Thymus (tissue), 14 donors: ENCODE measurements at places on chromosomes 2 and 18. TPM values are rescaled to one million over a fixed set of nuclear protein-coding genes. Genes with fewer than 3 reads are reported as not detected.

Gene VAMP8
- 433 TPM for polyA plus RNA-seq

Gene LYPD6B
- 1.4 TPM for polyA plus RNA-seq

Gene CAVIN2
- polyA plus RNA-seq = 8.2 TPM

Gene RFX8
- polyA plus RNA-seq = 1.5 TPM

GRCh38 chr2:189534854-189535832, 45.4 kb downstream of the SLC40A1 start:
- no peak overlapping the region for H3K4me3 ChIP-seq
- no peaks in the 10 kb centered on the region for H3K4me1 ChIP-seq
- no peak for DNase-seq
- H3K27ac ChIP-seq = no peak overlapping the region
- H3K27me3 ChIP-seq = no peaks in the 10 kb centered on the region

GRCh38 chr2:42137125-42137841, 31.9 kb upstream of the EML4 start:
- H3K4me1 ChIP-seq = peaks cover 34% of the 10 kb centered on the region
- no peaks in the 10 kb centered on the region for H3K36me3 ChIP-seq
- DNase-seq = no peak
- H3K27me3 ChIP-seq = no peaks in the 10 kb centered on the region
- H3K27ac ChIP-seq = no peak overlapping the region

Gene SFT2D3
- polyA plus RNA-seq = 8.8 TPM

DNA sequence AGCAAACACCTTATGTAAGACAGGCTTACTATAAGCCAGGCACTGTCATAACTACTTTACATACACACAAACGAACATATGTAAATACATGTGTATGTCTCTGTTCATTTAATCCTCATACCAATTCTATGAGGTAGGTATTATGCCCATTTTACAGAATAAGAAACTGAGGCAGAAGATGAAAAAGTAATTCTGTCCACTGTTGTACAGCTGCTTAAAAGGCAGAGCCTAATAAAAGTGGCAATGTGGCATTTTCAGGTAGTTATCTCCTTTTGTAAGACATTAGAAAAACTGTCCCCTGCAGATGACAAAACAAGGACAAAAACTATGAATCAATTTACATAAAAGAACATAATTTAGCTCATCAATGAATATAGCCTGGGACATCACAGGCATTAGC, 69.9 kb downstream of the PLEKHM3 start:
- no peaks in the 10 kb centered on the region for H3K4me1 ChIP-seq
- no peaks in the 10 kb centered on the region for H3K27me3 ChIP-seq
- DNase-seq = no peak
- H3K36me3 ChIP-seq = no peaks in the 10 kb centered on the region
- H3K27ac ChIP-seq = no peak overlapping the region

Gene NEURL3
- 1.8 TPM for polyA plus RNA-seq

- H3K4me1 ChIP-seq = no peaks in the 10 kb centered on the region
- no peak for DNase-seq
- no peak overlapping the region for H3K4me3 ChIP-seq
- no peaks in the 10 kb centered on the region for H3K36me3 ChIP-seq
- no peak overlapping the region for H3K27ac ChIP-seq
Observed at GRCh38 chr2:169232551-169233154, 129.7 kb downstream of the LRP2 start.

DNA sequence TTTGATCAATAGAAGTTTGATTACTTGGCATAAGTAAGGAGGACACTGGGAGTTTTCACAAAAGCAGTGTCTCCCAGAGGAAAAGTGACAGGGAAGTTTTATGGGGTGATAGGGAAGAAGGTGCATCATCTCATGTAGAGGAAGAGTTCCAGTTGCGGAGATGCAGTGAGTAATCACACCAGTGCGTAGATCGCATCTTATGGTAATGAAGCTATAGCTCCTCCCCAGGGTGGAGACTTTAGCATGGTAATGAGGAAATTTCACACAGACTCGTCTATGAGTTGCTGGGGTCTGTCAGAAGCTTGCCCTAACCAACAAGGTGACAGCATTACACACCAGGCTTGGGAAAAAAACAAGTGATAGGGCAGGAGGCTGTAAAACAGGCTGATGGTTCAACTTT, 49.0 kb downstream of the KYNU start:
- H3K27me3 ChIP-seq = no peaks in the 10 kb centered on the region
- no peak overlapping the region for H3K27ac ChIP-seq
- H3K4me1 ChIP-seq = no peaks in the 10 kb centered on the region
- DNase-seq = no peak
- no peak overlapping the region for H3K4me3 ChIP-seq
- H3K36me3 ChIP-seq = no peaks in the 10 kb centered on the region

Gene CIB4
- polyA plus RNA-seq = not detected

Gene AMER3
- 0.02 TPM for polyA plus RNA-seq

DNA sequence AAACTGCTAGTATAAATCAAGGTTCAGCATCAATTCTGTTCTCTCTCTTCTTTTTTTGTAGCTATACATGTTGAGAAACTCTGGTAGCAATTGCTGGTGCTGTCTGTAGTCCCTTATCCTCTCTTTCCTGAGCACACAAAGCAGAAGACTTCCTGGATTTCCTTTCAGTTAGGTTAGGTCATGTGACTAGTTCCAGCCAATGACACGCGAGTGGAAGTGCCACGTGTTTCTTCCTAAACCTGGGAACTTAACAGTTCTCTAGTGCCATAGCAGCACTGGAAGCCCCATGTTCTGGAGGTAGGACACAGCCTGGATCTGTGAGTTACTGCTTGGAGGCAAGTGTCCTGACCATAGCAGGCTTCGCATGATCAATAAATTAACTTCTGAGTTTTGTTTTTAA, 125.9 kb downstream of the PLA2R1 start:
- H3K4me3 ChIP-seq = no peak overlapping the region
- no peaks in the 10 kb centered on the region for H3K4me1 ChIP-seq
- DNase-seq = no peak
- no peaks in the 10 kb centered on the region for H3K36me3 ChIP-seq
- H3K27me3 ChIP-seq = no peaks in the 10 kb centered on the region

DNA sequence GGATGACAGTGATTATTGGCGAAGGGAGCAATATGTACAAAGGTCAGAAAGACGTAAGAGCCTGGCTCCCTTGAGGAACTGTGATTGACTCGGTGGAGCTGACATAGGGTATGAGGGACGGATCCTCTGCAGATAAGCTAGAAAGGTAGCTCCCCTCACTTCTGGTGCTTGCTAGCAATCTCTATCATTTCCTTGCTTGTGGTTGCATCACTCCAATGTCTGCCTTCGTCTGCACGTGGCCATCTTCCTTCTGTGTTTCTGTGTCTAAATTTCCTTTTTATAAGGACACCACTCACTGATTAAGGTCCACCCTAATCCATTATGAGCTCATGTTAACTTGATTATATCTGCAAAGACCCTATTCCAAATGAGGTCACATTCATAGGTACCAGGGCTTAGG, 22.9 kb upstream of the LMAN1 start:
- no peak for DNase-seq
- H3K27ac ChIP-seq = no peak overlapping the region
- no peaks in the 10 kb centered on the region for H3K4me1 ChIP-seq
- no peak overlapping the region for H3K4me3 ChIP-seq
- H3K36me3 ChIP-seq = no peaks in the 10 kb centered on the region
- H3K27me3 ChIP-seq = peaks cover 2% of the 10 kb centered on the region

Gene ZNF804A
- 0.05 TPM for polyA plus RNA-seq

DNA sequence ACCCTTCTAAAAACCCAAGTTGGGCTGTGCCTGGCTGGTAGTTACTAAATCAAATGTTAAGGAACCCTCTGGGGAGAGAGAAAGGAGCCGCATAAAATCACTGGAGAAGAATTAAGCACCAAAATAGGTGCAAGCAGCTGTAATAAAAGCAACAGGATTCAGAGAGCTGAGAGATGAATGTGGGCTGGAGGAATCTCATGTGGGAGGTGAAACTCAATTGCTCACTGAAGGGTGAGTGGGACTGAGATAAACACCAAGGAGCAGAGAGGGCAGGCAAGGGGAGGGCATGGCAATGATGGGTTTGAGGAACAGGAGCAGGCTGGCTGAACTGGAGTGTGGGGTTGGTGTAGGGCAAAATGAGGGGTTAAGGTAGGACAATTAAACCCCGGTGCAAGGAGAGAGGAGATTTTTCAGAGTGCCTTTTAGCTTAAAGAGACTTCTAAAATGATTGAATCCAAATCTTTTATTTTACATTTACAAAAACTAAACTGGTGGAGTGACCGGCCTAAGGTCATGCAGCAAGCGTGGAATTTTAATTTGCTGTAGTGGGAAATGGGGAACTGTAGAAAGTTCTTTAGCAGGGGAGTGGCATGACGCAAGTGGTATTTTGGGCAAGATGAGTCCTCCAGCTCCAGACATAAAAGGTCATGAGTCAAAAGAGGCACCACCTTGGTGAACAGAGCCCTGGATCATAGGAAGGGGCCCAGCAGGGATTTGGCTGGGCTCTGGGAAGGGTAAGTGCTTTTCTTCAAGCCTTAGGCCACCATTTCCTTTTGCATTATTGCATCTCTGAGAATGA, 10.5 kb downstream of the PLB1 start:
- H3K27me3 ChIP-seq = no peaks in the 10 kb centered on the region
- no peaks in the 10 kb centered on the region for H3K36me3 ChIP-seq
- no peak overlapping the region for H3K4me3 ChIP-seq
- H3K27ac ChIP-seq = no peak overlapping the region
- DNase-seq = no peak

DNA sequence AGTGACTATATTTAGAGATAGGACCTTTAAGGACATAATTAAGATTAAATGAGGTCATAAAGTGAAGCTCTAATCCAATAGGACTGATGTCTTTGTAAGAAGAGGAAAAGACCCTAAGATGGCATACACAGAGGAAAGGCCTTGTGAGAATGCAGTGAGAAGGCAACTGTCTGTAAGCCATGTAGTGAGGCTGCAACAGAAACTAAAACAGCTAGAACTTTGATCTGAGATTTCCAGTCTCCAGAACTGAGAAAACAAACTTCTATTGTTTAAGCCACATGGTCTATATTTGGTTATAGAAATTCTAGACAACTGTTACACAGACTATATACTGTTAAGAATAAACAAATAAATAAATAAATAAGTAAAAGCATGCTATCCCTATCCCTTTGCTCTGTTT, 276.8 kb downstream of the CNTNAP5 start:
- no peak overlapping the region for H3K27ac ChIP-seq
- H3K4me1 ChIP-seq = no peaks in the 10 kb centered on the region
- no peaks in the 10 kb centered on the region for H3K27me3 ChIP-seq
- no peaks in the 10 kb centered on the region for H3K36me3 ChIP-seq
- no peak for DNase-seq
- H3K4me3 ChIP-seq = no peak overlapping the region

DNA sequence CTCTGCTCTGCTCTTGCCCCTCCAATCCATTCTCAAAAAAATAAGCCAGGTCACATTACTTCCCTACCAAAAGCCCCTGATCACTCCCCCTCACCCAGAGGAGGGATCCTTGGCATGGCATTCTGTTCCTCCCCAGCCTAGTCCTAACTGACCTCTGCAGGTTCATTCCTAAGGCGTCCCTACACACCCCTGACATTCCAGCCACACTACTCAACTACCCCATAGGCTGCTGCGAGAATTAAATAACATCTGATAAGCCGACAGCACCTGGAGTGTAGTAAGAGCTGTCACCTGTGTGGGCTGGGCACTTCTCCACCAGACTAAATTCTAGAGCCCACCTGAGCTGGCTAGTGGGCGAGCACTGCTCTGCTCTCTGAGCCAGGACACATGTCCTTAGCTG, 44.7 kb upstream of the SLC1A4 start:
- no peak for DNase-seq
- no peaks in the 10 kb centered on the region for H3K27me3 ChIP-seq
- no peak overlapping the region for H3K4me3 ChIP-seq
- peaks cover 38% of the 10 kb centered on the region for H3K4me1 ChIP-seq
- no peaks in the 10 kb centered on the region for H3K36me3 ChIP-seq
